ENCODE measurements at places on chromosomes 7 and 10. TPM values are rescaled to one million over a fixed set of nuclear protein-coding genes. Genes with fewer than 3 reads are reported as not detected.
A peak's percentile ranks its signal among the peaks of the same experiment; 100 is the strongest.

The VENTX gene
- not detected for total RNA-seq

The SLC18A3 gene
- 0.11 TPM for total RNA-seq

The NODAL gene
- total RNA-seq, result not detected

The FAM25A gene
- not detected for total RNA-seq

The HMX2 gene
- total RNA-seq, result not detected

The ITIH2 gene
- total RNA-seq, result 0.16 TPM

The ANKIB1 gene
- 70.1 TPM for total RNA-seq

The STRIP2 gene
- 4.1 TPM for total RNA-seq

The ABCF2 gene
- 14.1 TPM for total RNA-seq

The MAGI2 gene
- total RNA-seq, result 37.4 TPM

The SPDYE11 gene
- total RNA-seq, result not detected

The ACTR3C gene
- total RNA-seq, result 6.5 TPM

The PDGFA gene
- 28.9 TPM for total RNA-seq

The NYAP1 gene
- total RNA-seq, result 1.6 TPM

The PRKAR2B gene
- total RNA-seq, result 60.1 TPM

The TAC1 gene
- 1.7 TPM for total RNA-seq

The C10orf95 gene
- total RNA-seq, result not detected

GRCh38 chr10:123398180-123398591 lies 244.0 kb downstream of the BUB3 start:
- no peak for DNase-seq

DNA sequence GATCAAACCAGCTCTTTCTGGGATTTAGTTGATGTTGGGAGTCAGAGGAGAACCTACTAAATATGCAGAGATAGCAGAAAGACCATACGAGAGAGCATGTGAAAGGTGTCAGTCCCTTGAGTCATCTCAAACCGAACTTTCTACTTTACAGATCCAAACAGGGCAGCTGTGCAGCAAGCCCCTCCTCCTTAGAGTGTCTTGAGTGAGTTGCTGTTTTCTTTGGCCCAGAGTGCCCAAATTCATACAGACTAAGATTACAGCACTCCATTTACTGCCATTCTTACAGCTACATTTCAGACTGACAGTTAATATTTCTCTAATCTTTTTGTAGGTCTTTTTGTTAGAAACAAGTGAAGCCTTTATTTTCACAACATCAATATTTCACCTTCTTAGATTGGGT lies 53.4 kb downstream of the NRCAM start:
- no peak for DNase-seq

DNA sequence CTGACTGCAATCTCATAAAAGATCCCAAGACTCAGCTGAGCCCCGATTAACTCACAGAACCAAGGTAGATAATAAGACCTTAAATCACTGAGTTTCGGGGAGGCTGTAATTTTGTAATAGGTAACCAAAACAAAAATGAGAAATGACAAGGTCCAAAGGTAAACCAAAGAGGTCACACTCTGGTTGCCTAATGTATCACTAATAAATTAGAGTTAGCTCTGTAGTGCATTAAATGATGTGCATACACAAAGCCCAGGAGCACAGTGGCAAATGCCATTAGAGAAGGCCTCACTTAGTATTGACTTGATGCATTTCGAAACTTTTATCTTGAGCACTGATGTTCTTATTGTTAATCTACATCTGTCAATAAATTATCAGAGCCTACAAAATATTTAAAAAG lies 237.7 kb upstream of the CCDC6 start:
- no peak for DNase-seq

GRCh38 chr7:1912593-1913465 lies 242.8 kb downstream of the ELFN1 start:
- no peak for DNase-seq

- no peak for DNase-seq
These were observed 13.6 kb downstream of the EIF4EBP2 start for GRCh38 chr10:70417568-70417967.

GRCh38 chr10:6136215-6137201 lies 47.7 kb downstream of the RBM17 start:
- DNase-seq, result no peak

- no peak for DNase-seq
These were observed 36.9 kb downstream of the MLLT10 start for GRCh38 chr10:21570761-21571521.

DNA sequence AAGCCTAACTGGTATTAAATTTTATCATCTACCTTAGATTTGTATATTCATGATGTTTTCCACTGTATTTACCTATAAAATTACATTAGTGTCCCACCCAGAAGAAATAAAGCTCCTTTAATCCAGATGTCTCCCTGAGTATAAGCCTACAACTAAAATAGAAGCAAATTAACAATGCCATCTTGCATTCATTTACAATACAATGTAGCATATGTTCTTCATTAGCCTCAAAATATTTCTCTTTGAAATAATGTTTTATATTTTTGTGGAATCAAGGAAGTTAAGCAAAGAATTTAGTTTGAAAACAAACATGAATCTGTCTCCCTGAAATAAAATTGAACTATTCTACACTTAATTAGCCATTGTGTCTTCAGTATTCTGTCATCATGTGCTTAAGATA lies 112.3 kb downstream of the CACNA2D1 start:
- DNase-seq, result no peak

GRCh38 chr7:149825567-149826343 lies 12.4 kb upstream of the ZNF862 start:
- DNase-seq, result no peak

- DNase-seq, result no peak
These were observed 393.6 kb upstream of the STEAP1 start for GRCh38 chr7:89760690-89761089.

GRCh38 chr10:13837966-13838365 lies 251.2 kb downstream of the PRPF18 start:
- DNase-seq, result no peak

DNA sequence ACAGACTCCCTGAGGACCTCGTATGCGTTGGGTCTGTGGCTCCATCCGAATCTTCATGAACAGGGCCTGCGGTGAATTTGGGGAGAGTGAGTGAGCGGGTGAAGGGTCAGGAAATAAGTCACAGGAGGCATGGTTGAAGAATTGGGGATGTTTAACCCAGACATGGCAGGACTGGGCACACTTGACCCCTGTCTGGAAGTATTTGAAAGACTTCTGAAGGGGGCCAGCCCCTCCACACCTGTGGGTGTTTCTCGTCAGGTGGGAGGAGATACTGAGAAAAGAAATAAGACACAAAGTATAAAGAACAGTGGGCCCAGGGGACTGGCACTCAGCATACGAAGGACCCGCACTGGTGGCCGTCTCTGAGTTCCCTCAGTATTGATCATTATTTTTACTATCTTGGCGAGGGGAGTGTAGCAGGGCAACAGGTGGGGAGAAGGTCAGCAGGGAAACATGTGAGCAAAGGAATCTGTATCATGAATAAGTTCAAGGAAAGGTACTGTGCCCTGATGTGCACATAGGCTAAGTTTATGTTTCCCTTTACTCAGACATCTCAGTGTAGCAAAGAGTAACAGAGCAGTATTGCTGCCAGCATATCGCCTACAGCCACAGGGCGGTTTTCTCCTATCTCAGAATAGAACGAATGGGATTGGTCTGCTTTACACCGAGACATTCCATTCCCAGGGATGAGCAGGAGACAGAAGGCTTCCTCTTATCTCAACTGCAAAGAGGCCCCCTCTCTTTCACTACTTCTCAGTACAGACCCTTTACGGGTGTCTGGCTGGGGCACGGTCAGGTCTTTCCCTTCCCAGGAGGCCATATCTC lies 38.2 kb upstream of the PFKFB3 start:
- no peak for DNase-seq

GRCh38 chr10:63799521-63800300 lies 278.5 kb downstream of the REEP3 start:
- DNase-seq, result peak; percentile 10

GRCh38 chr7:148242294-148242821 lies 348.2 kb upstream of the C7orf33 start:
- DNase-seq, result peak; percentile 52

GRCh38 chr7:148883266-148884048 lies 634 bp downstream of the EZH2 start:
- DNase-seq, result no peak

DNA sequence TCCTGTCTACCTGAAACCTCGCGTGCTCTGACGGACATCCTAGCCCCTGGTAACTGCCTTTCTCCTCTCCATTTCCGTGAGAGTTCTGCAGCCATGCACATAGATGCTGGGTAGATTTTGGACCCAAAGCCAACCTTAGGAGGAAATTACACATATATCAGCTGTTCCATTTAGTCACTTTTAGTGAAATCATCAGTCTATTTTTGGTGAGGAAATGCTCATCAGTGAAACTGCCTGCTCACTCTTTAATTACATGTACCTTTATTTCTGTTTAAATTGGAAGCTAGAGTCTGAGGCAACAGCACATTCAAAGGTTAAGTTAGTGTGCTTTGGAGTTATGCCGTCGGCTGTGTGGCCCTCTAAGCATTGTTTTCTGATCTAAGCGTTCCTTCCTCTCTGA lies 231.3 kb downstream of the WDR37 start:
- no peak for DNase-seq

- no peak for DNase-seq
These were observed 1085.5 kb downstream of the SORCS1 start for GRCh38 chr10:106078895-106079576.

DNA sequence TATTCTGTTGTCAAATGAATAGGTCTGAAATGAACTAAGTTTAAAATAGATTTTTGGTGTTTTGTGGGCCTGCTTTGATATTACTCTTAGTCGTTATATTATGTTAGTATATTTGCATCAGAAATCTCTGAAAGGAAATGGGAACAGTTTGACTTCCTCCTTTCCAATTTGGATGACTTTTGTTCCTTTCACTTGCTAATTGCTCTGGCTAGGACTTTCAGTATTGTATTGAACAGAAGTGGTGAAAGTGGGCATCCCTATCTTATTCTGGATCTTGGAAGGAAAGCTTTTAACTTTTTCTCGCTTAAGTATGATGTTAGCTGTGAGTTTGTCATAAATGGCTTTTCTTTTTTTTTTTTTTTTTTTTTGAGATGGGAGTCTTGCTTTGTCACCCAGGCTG lies 273.6 kb upstream of the DKK1 start:
- DNase-seq, result no peak

- DNase-seq, result no peak
These were observed 94.0 kb downstream of the MMRN2 start for GRCh38 chr10:86863484-86863842.

DNA sequence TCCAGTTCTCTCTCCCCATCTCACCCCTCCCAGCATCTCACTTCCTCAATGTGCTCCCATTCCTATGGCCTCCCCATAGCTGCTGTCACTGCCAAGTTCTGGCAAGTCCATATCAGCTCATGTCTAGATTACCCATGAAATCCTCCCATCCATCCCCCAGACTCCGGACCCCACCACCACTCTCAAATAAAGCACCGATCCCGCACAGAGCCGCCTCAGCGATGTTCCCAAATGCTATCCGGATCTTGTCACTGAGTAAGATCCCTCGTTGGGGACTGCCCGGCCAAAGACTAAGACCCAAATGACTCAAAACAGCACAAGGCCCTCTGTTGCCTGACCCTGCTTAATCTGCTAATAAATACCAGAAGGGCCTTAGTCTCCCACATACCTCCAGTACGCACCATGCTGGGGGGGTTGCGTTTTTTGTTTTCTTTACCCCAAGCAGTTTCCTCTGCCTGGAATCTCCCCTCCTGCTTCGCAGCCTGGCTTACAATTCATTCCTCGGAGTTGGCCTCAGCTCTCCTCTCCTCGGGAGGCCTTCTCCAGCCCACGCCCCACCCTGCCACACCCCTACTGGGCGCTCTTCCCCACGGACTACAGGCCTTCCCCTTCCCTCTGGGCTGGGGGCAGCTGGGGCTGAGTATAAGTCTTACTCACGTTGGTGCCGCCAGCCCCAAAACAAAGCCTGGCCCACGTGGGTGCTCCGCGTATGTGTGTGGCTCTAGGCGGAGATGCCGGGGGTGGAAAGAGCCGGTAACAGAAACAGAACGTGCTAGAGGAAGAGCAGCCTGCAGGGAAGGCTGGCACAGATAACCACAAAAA lies 1.8 kb upstream of the DUSP5 start:
- no peak for DNase-seq

GRCh38 chr10:104387130-104387888 lies 33.7 kb downstream of the CFAP58 start:
- DNase-seq, result no peak

DNA sequence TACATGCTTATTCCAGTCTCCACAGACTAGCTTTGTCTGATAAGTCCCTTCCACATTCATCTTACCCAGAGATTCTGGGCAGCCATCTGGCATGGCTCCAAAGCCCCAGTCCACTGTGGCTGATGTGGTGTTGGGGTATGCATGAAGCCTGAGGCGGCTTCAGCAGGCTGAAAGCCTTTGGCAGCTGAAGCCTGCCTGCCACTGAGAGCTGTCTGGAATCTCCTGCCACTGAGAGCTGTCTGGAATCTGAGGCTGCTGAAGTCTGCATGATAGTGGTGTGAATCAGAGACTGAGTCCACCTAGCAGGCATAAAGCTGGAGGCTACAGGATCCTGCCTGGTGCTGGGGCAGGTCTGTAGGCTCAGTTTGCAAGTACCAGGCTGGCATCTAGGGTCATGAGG lies 87.1 kb downstream of the DYNC1I1 start:
- DNase-seq, result no peak

- no peak for DNase-seq
These were observed 54.4 kb downstream of the PKD1L1 start for GRCh38 chr7:47893721-47894365.

DNA sequence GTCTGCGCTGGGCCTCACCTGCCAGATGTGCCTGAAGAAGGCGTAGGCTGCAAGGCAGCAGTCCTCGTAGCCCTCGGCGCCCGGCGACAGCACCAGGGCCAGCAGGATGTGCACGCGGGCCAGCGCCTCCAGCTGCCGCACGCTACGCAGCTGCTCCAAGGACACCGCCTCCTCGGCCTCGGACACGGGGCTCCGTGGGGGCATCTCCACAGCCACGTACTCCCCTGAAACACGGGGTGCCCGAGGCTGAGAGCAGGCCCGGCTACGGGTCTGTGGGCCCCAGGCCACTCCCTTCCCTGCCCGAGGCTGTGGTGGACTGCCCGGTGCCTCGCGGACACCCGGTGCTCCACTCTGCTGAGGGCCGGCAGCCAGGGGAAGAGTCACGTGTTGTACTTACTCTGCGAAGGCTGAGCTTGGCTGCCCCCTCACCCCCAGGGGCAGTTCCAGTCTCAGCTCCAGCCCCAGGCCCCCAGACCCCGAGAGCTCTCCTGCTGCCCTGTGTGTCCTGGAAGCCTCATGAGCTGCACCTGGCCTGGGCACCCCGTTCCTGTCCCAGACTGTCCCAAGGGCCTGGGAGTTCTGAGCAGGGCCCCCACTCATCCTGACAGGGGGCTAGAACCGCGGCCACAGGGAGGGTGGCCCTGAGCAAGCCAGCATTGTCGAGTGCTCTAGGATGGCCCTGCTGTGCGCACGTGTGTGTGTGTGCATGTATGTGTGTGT lies 62.8 kb downstream of the CFAP46 start:
- DNase-seq, result no peak

GRCh38 chr7:30281263-30281662 lies 3.1 kb upstream of the ZNRF2 start:
- no peak for DNase-seq

- no peak for DNase-seq
These were observed 30.7 kb downstream of the RTKN2 start for GRCh38 chr10:62237966-62238365.

DNA sequence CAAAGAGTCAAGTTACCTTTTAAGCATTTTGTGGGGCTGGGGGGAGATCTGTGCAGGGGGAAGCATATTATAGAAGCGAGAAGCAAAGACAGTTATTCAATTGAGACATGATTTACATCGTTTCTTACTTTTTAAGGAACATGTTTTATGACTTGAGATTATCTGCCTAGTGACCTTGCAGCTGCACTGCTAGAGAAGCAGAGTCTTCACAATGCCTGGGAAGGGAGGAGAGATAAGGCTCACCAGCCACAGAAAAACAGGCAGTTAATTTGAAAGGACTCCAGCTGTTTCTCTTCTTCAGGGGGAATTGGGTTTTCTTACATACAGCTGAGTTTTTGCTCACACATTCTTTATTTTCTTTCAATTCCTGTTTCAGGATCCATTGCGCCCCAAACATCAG lies 31.0 kb downstream of the PHYH start:
- DNase-seq, result no peak
